Stimulated activated naive CD4-positive, alpha-beta T cell (primary cell): ENCODE measurements at places on chromosomes 7 and 10.

DNA sequence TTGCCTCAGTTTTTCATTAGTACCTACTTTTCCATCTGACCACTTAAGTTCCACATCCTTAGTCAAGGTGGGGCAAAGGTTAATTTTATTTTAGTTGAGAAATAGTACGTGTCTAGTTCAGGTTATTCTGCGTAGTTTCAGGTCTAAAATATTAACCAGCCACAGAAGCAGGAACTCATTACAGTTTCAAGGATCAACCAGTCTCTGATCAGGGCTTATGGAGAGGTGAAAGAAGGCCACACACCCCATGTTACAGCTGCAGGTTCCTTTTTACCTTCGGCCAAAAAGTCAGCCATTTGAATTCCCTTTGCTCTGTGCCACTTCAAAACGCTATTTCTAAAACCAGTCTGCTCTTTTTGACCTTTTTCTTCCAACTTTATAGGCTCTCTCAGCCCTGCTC is 134.2 kb downstream of the CTTNBP2 start:
- no peak for DNase-seq

GRCh38 chr10:75211007-75211691 is 553 bp downstream of the VDAC2 start:
- no peak for DNase-seq

- no peak for DNase-seq
Measured at GRCh38 chr10:78520737-78521430, 487.2 kb downstream of the RPS24 start.

DNA sequence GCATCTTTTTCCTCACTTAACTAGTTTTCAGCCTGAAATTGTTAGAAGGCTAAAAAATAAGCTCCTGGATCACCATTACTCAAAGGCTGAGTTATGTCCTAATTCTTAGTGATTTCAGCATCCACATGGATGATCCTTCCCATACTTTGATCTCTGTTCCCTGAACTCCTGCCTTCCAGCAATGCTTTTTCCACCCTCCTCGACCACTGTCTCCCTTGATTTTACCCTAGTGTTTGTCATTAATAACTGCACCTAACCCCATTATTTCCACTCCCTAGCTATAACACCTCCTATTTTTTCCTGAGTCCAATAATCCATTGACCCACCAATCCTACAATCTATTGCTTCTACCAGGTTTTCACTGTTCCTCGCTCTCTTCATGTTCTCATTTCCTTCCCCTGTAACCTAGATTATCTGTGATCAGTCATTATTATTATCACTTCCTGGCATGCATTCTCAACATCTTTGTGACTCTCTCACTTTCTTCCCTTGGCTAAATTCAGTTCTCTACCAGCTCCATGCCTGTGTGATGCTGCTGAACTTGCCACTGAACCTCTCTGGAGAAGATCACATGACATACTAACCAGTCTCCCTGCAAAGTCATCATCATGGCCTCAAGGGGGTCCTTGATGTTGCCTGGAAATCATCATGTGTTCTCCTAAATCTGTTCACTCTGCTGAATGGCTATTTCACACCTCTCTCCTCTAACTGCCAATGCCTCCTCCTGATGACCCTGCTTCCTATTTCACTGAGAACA is 6.5 kb upstream of the CALU start:
- DNase-seq = no peak

- no peak for DNase-seq
Measured at GRCh38 chr10:64699244-64699643, 1178.0 kb downstream of the REEP3 start.

DNA sequence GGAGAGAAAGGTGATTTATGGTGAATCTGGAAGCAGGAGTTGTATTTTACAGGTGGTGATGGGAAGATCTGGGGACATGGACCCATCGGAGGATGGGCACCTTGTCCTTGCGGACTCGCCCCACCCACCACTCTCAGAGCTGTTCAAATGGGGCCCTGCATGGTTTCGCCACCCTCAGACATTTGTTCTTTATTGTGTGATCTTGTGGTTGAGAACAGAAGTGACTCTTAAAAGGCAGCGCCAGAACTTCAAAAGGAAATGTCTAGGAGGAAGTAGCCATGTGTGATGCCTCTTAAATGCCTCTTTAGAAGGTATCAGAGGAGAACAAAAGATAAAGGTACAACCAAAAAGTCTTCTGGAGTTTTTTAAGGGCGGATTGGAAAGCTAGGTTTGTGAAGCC is 205.7 kb downstream of the KIAA1217 start:
- DNase-seq = no peak

DNA sequence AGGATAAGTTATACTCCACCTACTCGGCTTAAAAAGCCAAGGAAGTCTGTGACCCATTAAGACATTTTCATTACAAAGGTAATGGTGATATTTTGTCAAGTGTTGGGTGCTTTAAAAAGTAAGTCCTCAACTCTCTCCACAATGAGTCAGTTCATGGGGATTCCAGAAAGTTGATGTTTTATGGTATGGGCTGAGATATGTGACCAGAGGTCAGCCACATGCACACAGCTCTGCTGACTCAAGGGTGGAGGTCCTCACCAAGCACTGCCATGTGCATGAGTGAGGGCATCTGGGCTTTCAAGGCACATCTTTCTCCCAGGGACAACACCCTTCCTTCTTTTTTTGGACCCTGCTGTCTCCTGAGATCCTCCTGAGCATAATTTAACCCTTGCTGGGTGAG is 292.9 kb downstream of the PTEN start:
- no peak for DNase-seq

DNA sequence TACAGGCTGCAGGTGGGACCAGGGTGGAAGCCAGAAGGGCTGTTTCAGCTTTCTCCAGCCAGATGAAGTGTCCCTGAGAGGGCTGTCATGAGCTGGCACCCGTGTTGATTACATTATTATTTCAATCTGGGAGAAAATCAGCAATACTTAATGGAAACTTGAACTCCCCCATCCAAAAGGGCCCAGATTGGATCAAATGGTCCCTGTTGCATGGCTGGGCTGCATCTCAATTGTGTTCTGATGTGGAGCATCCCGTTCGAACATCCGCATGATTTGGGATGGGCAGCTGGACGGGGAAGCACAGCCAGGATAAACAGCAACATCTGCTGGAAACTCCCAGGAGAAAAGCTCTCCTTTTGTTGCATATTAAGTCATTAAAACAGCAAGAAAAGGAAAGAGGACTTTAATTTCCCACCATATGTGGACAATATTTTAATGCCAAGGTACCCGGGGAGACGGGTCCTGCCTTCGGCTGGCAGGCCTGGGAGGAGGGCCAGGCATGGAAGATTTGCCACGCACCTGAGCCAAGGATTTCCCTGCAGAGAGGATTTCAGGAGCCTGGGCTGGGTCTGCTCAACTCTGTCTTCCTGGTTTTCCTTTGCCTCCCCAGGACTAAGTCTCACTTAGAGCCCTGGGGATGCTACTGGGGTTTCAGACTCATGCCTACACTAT is 52.4 kb downstream of the NPTX2 start:
- no peak for DNase-seq

DNA sequence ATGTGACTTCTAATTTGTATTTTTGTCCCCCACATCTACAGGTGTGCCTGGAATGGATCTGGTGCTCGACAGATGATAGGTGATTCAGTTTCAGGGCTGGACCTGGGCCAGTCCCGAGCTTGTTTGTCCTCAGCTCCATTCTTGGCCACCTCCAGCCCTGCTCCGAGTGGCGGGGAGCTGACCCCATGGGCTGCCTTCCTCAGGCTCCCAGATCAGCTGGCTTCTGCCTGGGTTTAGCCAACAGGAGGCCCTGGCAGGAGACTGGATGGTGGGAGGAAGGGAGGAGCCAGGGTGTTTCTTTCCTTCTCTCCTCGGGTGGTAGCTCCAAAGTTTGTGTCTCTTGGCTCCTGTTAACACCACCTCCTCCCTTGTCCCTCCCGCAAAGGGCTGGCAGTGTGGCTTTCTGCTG is 75.2 kb downstream of the CDH23 start:
- DNase-seq = no peak

- DNase-seq = no peak
Measured at GRCh38 chr7:36155811-36156361, 2.8 kb downstream of the EEPD1 start.

DNA sequence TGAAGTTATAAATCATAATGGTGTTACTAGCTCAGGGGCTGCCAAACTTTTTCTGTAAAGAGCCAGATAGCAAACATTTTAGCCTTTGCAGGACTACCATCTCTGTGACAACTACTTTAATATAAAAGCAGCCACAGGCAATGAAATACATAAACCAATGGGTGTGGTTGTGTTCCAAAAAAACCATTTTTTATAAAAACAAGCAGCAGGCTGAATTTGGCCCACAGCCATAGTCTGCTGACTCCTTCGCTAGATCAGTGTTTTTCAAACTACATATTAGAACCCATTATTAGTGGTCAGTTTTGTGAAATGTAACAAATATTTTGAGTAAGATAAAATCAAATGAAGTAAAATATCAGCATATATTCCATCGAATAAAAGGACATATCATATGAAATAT is 13.6 kb downstream of the GNG11 start:
- DNase-seq = no peak

GRCh38 chr7:141704741-141705140 is 2.8 kb upstream of the DENND11 start:
- no peak for DNase-seq

DNA sequence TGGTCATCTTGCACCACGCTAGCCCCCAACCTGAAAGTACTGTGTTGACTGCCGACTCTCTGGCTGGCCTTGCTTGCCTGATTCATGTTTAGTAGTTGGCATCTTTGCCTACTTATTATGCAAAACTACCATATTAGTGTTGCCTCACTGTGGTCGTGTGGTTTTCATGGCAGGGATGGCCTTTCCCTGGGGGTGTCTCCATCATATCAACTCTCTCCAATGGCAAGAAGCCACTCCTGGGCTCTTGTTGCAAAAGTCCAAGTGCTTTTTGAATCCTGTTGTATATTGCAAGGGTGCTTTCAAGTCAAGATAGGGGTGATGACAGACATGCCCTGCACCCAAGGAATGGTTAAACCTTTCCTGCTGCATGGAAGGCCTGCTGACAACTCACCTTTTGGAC is 39.4 kb downstream of the ABLIM1 start:
- no peak for DNase-seq

GRCh38 chr10:94351089-94351488 is 11.7 kb downstream of the NOC3L start:
- DNase-seq = no peak

- DNase-seq = no peak
Measured at GRCh38 chr10:94607111-94607510, 61.5 kb downstream of the HELLS start.

DNA sequence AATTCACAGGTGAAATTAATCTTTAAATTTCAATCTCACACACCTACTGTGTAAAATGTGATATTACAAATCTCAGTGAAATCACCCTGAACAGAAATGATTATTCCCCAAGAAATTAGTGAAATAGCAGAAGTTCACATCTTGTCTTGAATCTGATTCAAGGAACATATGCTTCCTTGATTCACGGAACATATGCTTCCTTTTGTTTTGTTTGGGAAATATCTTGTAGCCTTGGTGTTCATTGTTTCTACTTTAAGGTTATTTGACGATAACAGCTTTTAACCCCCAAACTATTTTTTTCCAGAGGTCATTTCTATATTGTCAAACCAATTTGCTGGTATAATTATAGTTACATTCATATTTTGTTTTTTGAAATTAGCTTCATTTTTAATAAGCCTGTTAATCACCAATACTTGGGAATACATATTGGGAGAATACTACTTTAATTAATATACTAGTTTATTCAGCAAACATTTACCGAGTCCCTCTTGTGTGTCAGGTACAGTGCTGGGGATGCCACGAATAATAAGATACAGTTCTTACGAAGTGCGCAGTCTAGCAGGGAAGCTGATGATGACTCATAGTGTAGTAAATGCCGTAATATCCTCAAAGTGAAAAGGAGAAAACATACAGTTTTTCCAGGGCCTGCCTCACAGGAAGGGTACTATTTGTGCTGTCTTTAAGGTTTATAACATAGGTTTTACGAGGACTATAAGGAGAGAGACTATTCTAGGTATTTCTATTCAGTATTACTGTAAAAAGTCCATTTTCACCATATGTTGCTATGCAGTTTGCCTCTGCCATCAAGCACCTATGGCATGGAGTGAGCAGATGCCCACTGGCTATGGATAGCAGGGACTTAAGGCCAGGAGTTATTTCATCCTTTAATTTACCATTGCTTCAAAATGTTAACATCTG is 32.5 kb downstream of the PRKAR2B start:
- DNase-seq = no peak

DNA sequence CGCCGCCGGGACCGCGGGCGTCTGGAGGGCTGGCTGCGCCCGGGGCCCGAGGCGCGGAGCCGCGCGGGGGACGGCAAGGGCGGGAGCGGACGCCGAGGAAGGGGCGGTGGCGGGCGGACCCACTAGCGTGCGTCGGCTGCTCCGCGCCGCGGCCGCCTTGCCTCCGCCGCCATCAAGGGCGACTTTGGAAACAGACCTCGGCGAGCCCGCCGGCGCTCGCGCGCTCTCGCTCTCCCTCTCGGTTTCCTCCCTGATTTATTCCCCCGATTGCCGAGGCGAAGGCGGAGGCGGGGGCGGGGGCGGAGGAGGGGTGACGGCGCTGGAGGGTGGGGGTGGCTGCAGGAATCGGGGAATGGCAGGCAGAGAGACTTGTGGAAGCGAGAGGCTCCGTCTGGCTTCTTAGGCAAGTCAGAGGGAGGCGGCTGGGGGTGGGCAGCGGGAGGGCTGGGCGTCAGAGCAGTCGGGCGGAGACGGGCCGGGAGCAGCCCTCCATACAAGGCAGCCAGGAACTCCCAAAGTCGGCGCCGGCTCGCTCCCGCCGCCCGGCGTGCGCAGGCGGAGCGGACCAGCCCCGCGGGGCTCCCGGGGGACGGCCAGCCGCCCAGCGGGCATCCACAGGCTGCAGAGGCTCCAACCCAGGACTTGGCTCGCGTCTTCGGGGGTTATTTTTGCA is at the start of gene CACNA2D1:
TSS of gene CACNA2D1 (minus strand) at position 231 of the 673 bp plus-strand sequence.
- no peak for DNase-seq

DNA sequence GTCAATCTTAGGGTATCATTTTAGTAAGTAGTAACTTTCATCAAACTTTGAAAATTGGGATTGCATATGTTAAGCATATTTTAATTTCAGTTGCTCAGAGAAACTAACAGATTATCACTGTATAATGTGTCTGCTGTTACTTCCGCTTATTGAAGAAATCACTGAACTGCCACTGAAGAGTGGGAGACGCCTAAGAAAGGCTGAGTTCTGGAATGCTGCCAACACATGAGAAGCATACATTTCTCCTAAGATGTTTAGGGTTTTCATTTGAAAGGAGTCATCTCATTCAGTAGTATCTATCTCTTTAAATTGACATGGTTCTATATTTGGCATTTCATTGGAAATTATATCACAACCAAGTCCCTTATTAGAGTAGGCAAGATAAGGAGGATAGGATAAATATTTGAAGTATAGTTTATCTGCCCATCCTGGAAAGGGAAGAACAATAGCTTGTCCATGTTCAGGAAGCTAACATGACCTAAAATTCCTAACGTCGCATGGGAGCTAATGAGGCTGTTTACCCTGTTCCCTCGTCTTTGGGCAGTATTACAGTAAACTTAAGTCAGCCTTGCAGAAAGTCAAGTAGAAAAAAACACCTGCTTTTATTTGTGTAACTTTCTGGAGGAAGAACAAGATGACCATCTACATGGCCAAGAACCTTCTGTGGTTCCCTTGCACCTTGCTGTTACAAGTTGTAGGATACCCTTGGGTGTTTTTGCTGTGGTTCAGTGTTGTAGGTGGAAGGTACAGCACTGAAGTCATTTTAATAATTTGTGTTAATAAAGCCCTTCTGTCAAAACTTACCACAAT is 67.3 kb downstream of the NHLRC2 start:
- DNase-seq = no peak
